T-helper 1 cell (primary cell): ENCODE measurements at places on chromosomes 5 and 9.

DNA sequence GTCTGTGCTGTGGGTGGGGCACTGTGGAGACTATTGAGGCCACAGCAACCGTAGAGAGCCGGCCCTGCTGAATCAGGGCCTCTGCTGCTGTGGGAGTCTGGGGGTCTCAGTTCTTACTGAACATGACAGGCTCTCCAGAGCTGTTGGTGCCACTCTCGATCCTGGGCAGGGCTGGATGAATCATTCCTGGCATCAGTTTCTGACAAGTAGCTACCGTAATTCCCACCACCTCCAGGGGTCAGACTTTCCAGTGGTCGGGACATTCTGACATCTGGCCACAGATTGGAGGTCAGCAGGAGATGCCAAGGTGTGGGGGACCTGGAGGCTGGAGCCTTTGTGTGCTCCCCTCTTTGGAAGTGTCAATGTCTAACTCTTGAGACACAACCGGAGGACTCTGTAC is 188.4 kb downstream of the IRX2 start:
- DNase-seq, result no peak

DNA sequence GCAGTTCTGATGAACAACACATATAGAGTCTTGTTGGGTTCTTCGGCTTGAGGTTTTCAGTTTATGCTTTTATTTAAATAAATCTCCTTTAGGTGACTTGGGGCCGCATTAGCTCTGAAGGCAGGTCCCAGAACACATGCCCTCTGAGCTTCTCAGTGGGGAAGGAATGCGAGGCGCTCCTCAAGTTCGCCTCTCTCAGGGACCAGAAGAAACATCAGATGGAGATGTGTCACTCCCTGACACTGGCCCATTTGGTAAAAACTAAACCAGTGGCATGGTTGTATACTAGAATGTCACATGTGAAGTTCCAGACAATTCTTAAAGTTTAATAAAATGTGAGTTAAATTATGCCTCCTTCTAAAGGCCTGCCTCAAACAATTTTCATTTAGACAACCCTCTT is 1.9 kb downstream of the MACROH2A1 start:
- no peak for DNase-seq

- DNase-seq, result no peak
Measured at GRCh38 chr5:155275222-155275621, 261.7 kb downstream of the KIF4B start.

- DNase-seq, result no peak
Measured at GRCh38 chr5:124996764-124997077, 250.3 kb upstream of the ZNF608 start.

GRCh38 chr5:39500551-39501175 is 75.9 kb upstream of the DAB2 start:
- DNase-seq, result no peak

DNA sequence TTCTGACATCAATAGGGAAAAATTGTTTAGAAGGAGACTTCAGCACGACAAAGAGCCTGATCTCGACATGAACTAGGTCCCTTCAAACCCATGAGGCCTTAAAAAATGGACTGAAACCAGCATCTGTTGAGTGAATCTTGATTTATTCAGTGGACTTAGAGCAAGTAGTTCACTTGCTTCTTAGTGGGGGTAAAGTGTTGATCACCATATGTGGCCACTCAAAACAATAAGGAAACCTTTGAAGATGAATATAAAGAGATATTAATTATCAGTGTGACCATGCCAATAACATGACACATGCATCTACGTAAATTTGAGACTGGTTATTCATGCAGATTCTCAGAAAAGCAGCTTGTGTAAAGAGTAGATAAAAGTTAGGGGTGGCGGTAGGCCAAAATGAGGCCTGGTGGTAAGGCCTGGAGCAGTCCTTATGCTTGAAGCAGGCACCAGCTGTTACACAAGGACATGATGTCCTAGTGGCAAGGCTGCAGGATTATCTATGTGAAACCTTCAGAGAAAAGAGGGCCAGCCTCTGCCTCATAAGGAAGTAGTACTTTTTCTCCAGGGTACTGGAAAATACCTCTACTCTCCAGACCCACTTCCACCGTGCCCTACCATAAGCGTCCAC is 61.3 kb downstream of the S1PR3 start:
- no peak for DNase-seq

DNA sequence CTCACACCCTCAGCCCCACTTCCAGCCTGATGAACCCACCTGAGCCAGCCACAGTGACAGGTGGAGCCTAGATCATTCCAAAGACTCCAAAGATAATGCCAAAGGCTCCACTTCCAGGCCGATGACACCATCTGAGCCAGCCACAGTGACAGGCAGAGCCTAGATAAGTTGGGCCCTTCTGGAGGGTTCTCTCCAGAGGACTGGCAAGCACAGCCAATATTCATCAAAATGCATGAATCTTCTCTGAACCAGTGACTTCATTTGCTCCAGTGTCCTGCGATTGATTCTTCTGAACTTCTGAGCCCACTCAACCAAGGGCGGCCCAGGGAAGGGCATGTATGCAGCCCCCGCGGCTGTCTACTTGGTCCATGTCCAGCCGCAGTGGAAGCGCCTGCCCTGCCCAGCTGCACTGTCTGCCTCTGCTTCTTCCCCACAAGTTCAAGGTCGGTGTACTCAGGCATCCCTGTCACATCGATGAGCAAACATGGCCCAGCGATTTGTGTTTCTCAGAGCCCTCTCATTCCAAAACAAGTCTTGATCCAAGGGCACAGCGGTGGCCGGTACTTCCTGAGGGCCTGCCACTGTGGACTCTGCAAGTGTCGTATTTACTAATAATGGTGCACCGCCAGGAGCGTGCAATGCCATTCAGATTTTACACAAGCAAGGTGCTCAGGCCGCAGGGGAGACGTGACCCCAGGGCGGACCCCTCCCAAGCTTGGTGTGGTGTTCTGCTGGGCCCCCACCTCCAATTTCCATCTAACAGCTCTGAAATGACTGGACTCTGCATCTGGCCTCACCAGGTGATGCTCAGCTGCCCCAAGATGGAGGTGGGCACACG is 107.0 kb downstream of the VAV2 start:
- no peak for DNase-seq

GRCh38 chr5:142569905-142570304 is 116.0 kb downstream of the FGF1 start:
- DNase-seq, result no peak

DNA sequence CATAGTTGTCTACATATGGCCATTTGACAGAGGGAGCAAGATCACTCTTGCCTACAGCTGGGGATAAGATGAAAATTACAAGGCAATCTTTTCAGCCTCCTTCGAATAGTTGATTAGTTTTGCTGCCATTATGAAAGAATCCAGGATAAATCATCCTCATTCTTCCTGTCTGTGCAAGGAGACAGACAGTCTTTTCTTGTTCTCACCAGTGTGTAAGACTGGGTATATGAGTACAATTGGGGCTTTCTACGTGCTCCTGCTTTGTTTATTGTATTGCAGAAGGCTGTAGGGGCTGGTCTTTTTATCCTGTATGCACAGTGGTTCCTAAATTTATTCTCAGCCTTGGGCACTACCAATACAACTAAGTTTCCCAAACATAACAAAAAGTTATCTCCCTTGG is 76.8 kb downstream of the SPEF2 start:
- no peak for DNase-seq
